ENCODE measurements at places on chromosomes 2 and 18.
A peak's percentile ranks its signal among the peaks of the same experiment; 100 is the strongest.

- no peak for DNase-seq
Observed at GRCh38 chr2:174611854-174612253, 14.2 kb upstream of the WIPF1 start.

- DNase-seq = no peak
Observed at GRCh38 chr2:67039517-67040103, 357.5 kb upstream of the ETAA1 start.

- DNase-seq = no peak
Observed at GRCh38 chr2:85577386-85578242, at the start of gene VAMP8. Gene VAMP8 (plus strand): TSS chr2:85577586. CDS start chr2:85577647, 61 bp downstream.

GRCh38 chr2:54952978-54953456 lies 97.2 kb downstream of the RTN4 start:
- peak; percentile 45 for DNase-seq

- peak; percentile 77 for DNase-seq
Observed at GRCh38 chr2:71784734-71785511, 331.6 kb downstream of the DYSF start.

GRCh38 chr2:70907130-70908057 lies 28.3 kb upstream of the ATP6V1B1 start:
- DNase-seq = no peak

GRCh38 chr2:99890568-99891427 lies 251.6 kb downstream of the AFF3 start:
- DNase-seq = no peak

DNA sequence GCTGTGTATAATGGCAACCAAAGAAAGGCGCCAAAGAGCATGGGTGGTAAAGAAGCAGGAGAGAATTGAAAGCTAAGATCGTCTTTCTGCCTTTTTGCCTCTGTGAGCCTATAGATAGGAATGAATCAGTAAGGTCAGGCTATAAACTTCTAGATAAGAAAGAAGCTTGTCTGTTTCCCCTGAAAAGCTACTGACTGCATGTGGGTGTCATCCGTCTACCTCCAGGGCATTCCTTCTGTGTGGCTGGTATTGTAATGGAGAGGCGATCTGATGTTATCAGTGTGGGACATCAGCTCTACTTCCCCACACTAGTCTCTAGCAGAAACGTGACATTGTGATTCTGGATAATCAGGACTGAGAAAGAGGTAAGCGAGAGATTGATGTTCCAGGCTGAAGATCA lies 63.4 kb upstream of the PLA2R1 start:
- DNase-seq = no peak

- DNase-seq = no peak
Observed at GRCh38 chr2:26114151-26114550, 58.7 kb upstream of the GAREM2 start.

- no peak for DNase-seq
Observed at GRCh38 chr2:217794133-217794986, 208.4 kb downstream of the TNS1 start.

GRCh38 chr2:68837164-68837860 lies 33.9 kb downstream of the BMP10 start:
- peak; percentile 49 for DNase-seq

- no peak for DNase-seq
Observed at GRCh38 chr2:7497178-7497577, 580.0 kb downstream of the RNF144A start.

- DNase-seq = no peak
Observed at GRCh38 chr2:64455545-64455944, 1.6 kb downstream of the LGALSL start.

DNA sequence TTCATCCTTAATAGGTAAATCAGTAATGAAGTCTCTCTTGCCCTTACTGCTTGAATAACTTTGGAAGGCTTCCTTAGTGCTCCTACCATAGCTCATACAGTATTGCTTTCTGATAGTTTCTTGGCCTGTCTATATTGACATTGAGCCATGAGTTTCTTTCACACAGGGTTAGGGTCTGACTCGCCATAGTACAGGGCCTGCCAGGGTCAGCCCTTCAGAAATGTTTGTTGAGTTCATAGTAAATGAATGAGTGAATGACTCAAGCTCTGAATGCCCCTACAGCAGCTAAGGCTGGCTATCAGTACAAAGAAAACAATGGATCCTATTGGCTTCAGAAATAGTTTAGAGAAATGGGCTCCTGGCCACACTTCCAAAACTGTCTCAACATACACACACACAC lies 65.0 kb upstream of the LRATD1 start:
- DNase-seq = no peak

DNA sequence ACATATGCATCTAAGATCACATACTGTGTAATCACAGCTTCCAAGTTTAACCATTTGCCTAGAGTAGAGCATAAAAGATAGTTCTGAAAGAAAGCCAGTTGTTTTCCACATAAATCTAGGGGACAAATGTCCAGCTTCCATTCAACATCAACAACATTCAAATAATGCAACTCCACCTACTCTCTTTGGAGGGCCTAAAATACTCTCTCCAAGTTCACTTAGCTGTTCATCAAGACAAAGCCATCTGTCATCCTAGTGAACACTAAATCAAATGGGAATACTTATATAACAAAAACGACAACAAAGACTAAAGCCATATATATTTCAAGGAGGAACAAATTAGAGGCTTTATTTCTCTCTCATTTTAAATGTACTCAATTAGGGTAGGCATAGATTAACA lies 221.5 kb upstream of the CDH2 start:
- no peak for DNase-seq

DNA sequence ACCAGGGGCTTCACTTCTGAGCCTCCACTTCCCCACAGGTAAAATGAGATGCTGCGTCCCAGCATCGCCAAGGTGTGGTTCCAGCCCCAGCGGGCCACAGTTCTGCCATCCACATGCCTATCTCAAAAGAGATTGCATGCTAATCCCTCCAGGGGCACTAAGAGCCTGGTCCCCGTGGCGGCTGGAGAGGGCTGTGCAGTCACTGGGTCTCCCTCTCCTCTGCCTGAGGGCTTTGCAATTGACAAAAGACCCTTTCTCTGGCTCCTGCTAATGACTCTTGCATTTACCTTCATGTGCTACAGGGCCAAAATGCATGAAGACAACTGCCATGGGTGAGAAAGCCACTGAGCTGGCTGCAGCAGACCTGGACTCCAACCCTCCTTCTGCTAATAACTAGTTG lies 18.5 kb downstream of the ZBTB7C start:
- DNase-seq = no peak

- DNase-seq = no peak
Observed at GRCh38 chr18:36650906-36651305, 177.9 kb downstream of the TPGS2 start.

GRCh38 chr2:232139171-232139594 lies 177.7 kb downstream of the DIS3L2 start:
- no peak for DNase-seq

DNA sequence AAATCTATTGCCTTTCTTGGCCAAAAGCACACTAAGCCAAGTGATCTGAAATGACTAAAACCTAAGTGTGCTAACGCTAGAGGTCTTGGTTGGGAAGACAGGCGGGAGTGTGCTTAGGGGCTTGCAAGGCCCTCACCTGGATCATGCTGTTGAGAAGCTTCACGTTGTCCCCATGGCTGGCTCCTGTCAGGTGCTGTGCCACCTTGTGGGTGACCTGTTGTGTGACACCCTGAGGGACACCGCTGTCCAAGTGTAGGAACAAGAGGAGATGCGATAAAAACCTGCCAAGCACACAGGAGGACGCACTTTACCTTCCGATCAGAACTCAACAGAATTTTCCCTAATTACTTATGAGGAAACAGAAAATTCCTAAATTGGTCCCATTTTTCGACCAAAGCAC lies 50.8 kb downstream of the EPG5 start:
- no peak for DNase-seq

GRCh38 chr2:191544461-191545062 lies 133.4 kb upstream of the NABP1 start:
- no peak for DNase-seq

GRCh38 chr2:165572151-165572550 lies 102.7 kb downstream of the CSRNP3 start:
- DNase-seq = no peak

DNA sequence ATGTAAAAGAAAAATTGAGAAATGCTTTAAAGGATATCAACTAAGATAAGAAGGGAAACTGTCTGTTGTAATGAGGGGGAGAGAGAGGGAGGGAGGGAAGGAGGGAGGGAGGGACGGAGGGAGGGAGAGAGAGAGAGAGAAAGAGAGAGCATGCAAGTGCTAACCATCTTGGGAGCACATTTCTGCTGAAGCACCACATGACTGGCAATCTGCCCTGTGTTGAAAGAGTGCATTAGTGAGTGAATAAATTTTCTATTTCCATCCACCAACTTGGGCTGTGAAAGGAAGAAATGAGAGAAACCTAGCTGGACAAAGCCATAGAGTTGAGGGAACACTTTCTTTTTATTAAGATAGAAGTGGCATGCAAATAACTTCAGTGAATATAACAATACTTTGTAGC lies 110.7 kb downstream of the TMX3 start:
- no peak for DNase-seq

GRCh38 chr2:37287966-37288365 lies 36.7 kb downstream of the PRKD3 start:
- DNase-seq = peak; percentile 24

GRCh38 chr2:113175736-113176695 lies 2.2 kb downstream of the PSD4 start:
- no peak for DNase-seq

DNA sequence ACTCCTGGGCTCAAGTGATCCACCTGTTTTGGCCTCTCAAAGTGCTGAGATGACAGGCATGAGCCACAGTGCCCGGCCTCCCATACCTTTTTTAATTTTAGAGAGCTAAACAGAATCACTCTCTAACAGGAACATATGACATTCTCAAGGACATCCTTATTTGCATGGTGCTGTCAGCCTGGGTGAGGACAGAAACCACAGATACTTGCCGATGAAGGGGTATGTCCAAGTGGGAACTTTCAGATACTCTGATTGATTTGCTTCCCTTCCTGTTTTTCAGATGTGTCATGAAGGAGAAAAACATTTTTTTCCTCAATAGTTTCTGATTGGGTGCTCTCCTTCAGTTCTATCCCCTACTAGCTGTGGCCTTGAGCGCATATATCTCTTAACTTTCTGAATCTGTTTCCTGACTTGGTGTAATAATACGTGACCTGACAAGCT lies 49.6 kb downstream of the MYO3B start:
- no peak for DNase-seq

DNA sequence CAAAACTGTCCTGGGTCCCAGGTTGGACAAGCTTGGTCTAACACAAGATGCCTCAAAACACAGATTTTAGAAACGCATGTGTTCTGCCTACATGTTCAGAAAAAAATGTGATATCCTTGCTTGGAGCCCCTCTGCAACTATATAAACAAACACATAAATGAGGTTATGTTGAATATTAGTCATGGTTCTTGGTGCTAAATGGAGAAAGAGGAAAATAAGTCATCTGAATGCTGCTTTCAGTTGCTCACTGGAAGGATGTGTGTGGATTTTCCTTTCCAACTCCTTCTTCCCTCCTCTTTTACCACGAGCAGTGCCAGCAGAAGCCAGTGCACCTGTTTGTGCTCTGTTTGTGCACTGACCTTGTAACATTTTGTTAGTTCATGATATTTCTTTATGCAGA lies 85.3 kb downstream of the PIEZO2 start:
- DNase-seq = no peak

DNA sequence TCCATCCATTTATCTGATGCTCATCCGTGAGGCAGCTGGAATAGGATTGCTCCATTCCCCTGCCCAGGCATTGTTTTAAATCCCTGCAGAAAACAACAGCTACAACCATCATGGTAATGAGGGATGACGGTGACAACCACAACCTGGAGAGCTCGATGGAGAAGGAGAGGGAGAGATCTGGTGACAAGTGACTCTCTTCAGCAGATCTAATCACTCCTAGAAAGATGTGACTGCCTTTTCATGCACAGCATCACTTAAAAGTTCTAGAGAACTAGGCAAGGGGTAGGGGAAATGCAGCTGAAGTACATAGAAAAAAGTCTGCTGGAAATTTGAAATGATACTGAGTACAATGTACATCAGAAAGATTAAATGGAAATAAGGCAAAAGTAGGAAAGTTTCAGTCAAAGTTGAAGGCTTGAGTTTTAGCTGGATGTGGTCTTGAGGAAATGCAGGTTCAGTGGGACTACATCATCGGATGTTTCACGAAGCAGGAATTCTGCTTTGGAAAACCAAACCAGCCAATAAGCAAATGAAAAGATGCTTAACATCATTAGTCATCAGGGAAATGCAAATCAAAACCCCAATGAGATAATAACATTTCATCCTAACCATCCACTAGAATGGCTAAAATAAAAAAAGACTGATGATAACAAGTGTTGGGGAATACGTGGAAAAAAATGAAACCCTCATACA lies 6.8 kb upstream of the ARHGAP25 start:
- DNase-seq = no peak

DNA sequence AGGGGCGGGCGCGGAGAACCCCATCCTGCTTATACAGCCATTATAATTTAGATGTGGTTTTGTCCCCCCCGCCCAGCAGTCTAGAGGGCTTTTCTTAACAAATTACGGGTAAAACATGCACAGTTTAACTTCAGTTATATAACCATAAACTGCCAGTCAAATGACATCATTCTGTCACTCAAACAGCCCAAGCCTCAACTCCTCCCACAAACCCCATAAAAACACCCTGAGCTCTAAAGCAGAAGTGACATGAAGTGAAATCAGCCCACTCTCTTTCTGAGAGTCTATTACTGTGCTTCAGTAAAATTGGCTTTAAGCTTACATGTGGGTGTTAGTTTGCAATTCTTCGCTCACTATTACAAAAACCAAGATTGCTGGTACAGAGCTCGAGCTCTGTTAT lies 705.1 kb upstream of the GCFC2 start:
- DNase-seq = no peak

- DNase-seq = no peak
Observed at GRCh38 chr2:166653185-166653813, 159.2 kb upstream of the SCN7A start.

- peak; percentile 14 for DNase-seq
Observed at GRCh38 chr2:212005085-212005671, 533.4 kb downstream of the ERBB4 start.

- DNase-seq = no peak
Observed at GRCh38 chr2:44555700-44556099, 194.0 kb downstream of the CAMKMT start.

- peak; percentile 20 for DNase-seq
Observed at GRCh38 chr2:203533676-203534591, 1.2 kb downstream of the RAPH1 start.

DNA sequence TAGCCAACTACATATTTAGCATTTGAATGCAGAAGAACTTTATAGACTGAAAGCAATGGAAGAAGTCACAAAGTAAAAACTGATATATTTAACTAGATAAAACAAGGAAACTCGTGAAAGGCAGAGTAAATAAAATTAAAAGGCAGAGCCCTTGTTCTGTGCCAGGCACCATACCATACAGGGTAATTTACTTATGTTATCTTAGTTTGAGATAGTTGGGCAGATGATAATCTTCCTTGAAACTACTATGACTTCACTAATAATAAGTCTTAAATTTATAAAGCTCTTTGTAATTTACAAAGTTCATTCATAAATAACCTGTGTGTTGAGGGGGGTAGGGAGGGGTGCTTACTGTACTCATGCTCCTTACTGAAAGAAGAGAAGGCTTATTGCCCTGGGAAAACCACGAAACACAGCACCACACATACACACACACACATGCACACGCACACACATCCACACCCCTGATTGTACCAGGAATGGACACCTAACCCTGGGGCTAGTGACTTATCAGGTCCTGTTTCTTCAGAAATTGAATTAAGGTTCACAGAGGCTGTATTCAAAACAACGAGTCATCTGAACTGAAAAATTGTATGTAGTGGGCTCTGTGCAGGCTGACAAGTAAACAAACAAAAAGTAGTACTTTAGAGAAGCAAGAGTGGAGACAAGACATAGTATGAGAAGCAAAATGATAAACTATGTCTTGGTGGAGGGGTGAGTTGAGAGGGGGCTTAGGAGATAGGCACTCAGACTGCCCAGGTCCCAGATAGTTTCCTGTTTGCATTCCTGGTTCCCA lies 38.1 kb downstream of the AGFG1 start:
- no peak for DNase-seq
